ENCODE measurements at places on chromosomes 16 and 17. TPM values are rescaled to one million over a fixed set of nuclear protein-coding genes. Genes with fewer than 3 reads are reported as not detected.

The CCL2 gene
- not detected for total RNA-seq

- no peak for DNase-seq
These were observed 8.4 kb upstream of the MAF start for GRCh38 chr16:79608976-79609375.

The SPIRE2 gene
- total RNA-seq = 6.5 TPM

DNA sequence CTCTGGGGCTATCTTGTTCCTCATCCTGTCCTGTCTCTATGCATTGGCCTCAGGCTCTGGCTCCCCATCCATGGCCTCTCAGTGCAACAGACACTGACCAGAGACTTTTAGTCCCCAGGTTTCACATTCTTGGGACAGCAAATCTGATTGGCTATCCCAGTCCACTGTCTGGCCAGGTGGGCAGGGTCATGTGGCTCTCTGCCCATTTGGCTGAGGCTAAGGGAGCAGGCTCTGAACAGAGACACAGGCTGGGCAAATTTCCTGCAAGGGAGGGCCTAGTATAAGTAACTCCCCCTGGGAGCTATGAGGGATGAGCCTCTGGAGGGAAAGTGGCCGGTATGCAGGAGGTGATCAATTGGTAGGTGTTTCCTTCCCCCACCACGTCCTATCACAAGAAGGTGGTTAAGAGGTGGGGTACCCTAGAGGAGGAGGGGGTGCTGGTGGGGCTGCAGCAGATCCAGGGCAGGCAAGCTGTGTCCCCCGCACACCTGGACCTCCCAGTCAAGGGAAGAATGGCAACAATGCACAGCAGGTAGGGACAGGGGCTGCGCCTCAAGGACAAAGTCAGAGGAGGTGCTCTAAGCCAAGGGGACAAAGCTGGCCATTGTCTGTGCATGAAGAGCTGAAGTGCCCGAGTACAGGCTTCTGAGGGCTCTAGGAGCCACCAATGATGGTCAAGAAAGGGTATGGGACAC, 13.2 kb downstream of the XYLT2 start:
- DNase-seq = no peak

DNA sequence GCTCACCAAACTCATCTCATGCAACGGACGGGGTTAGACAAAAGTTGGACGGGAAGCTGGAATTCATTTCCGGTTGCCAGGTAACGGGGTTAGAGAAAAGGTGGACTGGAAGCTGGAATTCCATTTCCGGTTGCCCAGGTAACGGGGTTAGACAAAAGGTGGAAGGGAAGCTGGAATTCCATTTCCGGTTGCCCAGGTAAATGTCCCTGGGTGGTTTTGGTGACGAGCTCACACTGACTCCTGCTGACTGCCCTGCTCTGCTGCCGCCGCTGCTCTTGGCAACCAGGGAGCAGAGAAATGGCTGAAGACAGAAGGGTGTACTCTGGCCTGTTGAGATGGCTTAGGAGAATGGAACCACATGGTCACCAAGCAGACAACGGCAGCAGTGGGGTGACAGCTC, 170.3 kb upstream of the RPH3AL start:
- no peak for DNase-seq

- no peak for DNase-seq
These were observed 284.0 kb downstream of the SEC14L1 start for GRCh38 chr17:77424585-77425344.

GRCh38 chr16:88939972-88940861, 36.8 kb downstream of the CBFA2T3 start:
- DNase-seq = peak; percentile 43

The PPP1R1B gene
- total RNA-seq = not detected

DNA sequence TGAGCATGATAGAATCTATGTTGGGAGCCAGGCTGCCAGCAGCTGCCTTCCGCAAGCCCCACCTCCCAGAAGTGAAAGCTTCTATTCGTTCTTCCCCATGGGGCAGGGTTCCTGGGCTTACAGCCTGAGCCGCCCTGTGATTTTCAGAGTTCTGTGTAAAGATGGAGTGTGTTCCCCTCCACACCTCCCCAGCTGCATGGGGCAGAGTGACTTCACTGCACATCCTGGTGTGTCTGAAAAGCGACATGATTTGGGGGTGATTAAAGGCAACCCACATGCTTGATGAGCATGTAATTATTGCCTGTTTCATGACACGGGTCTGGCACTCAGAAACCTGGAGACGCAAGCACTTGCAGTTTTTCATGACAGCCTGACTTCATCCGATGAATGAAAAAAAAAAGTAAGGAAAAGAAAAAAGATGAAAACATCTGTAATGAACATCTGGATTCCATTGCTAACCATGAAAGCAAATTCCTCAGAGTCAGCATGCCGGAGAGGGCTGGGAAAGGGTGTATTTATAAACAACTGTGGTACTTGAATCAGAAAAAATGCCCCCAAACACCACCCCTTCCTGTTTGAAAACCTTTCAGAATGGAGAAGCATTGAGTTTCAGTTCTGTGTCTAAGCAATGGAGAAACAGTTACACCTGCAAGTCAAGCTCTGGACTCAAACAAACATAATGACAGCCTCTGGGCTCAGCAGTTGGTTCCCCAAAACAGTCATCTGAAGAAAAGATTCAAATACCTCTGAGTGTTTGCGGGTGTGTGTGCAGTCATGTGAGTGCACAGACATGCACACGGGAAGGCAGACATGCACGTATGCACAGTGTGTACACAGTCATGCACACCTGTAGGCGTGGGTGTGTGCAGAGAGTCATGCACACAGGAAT, 266.0 kb downstream of the ENGASE start:
- DNase-seq = no peak

The CD300LB gene
- 4.9 TPM for total RNA-seq

The SOX8 gene
- not detected for total RNA-seq

The KRT25 gene
- total RNA-seq = not detected

The HOXB13 gene
- total RNA-seq = not detected

The RNFT1 gene
- 39.3 TPM for total RNA-seq

The UTS2R gene
- 0.28 TPM for total RNA-seq

The CSH1 gene
- not detected for total RNA-seq

The C1QL1 gene
- not detected for total RNA-seq

The ABCA6 gene
- 0.75 TPM for total RNA-seq

- no peak for DNase-seq
These were observed 12.5 kb downstream of the IL4R start for GRCh38 chr16:27326251-27326650.

- peak; percentile 22 for DNase-seq
These were observed 28.6 kb upstream of the ITGA3 start for GRCh38 chr17:50027172-50027880.

- DNase-seq = no peak
These were observed 47.1 kb upstream of the MYOCD start for GRCh38 chr17:12618557-12618956.

GRCh38 chr16:52283584-52284375, 263.2 kb downstream of the TOX3 start:
- DNase-seq = no peak

The KRTAP9-8 gene
- total RNA-seq = not detected

Measured in natural killer cell (primary cell).